ENCODE measurements at places on chromosomes 2 and 18.

DNA sequence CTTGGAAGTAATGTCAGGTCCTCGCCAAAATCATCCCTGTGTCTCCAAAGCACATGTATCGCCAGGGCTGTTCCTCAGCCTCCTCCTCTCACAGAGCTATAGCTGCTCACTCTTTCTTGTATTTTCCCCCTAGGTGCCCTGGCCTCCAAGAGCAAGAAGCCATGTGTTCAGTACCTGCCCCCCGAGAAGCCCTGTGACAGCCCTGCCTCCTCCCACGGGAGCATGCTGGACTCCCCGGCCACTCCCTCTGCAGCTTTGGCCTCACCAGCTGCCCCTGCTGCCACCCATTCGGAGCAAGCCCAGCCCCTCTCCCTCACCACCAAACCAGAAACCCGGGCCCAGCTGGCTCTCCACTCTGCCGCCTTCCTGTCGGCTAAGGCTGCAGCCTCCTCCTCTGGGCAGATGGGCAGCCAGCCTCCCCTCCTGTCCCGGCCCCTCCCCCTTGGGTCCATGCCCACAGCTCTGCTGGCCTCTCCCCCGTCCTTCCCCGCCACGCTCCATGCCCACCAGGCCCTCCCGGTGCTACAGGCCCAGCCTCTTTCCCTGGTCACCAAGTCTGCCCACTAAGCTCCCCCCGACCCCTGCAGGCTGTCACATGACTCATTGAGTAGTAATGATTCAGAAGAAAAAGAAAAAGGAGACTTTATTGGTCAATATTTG is 18.8 kb downstream of the TGOLN2 start:
- DNase-seq: no peak

- no peak for DNase-seq
Observed at GRCh38 chr18:39134255-39134654, 1568.7 kb upstream of the CELF4 start.

- DNase-seq: no peak
Observed at GRCh38 chr2:16784652-16785051, 119.0 kb upstream of the CYRIA start.

- DNase-seq: no peak
Observed at GRCh38 chr18:21484851-21485636, 115.5 kb downstream of the ESCO1 start.

- DNase-seq: no peak
Observed at GRCh38 chr2:45889620-45890370, 238.3 kb downstream of the PRKCE start.

DNA sequence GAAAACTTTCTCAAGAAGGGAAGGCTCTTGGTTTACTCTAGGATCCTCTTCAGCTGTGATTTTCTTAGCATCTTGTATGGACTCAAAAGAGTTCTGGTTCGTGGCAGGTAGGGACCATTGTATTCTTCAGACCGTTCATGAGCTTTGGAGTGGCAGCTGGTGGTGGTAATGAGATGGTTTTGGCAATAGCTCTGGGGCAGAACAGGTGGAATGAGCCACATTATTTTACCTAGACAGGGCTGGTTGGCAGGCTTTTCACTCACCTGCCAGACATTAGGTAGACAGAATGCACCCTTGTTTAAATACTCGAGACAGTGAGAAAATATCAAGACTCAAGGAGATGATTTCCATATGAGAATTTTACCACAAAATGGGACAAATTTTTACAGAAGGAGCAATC is 26.2 kb upstream of the MGAT5 start:
- no peak for DNase-seq

DNA sequence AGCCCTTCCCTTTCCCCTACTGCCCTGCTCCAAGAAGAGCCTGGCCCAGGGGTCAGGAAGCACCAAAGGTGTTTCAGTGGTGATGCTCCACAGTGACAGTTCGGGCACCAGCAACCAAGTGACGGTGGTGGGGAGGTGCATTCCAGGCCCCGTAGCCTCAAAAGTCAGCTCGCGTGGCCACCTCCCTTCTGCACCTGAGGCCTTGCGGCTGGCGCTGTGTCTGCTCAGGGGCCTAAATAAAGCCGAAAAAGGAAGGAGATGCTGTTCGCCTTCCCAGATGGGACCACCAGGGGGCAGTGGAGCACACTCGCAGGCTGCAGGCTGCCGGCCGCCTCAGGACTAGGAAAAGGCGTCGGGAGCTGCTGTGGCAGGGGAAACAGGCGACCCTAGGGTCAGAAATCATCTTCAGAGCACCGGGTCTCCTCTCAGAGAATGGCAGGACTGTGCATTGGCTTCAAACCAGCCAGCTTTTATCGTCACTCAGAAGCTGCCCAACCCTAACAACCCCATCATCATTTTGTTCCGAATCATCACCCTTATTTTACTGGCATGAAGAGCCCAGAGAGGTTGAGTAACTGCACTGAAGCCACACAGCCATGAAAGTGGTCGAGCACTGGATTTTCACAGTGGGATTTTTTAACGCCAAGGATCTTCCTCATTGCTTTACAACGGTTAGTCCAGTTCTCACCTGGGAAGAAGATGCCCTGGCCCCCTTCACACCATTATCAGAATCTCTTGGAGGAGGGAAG is 213.0 kb upstream of the CELF4 start:
- peak; percentile 36 for DNase-seq

GRCh38 chr2:75022516-75022915 is 64.1 kb downstream of the POLE4 start:
- no peak for DNase-seq
